ENCODE measurements at places on chromosomes 16 and 17. TPM values are rescaled to one million over a fixed set of nuclear protein-coding genes. Genes with fewer than 3 reads are reported as not detected.

- DNase-seq, result no peak
Measured at GRCh38 chr17:6545291-6545690, 11.1 kb downstream of the PITPNM3 start.

PRDM7 gene
- not detected for total RNA-seq

RUNDC1 gene
- total RNA-seq, result 15.3 TPM

ODAD4 gene
- 4.1 TPM for total RNA-seq

IRX5 gene
- not detected for total RNA-seq

DNA sequence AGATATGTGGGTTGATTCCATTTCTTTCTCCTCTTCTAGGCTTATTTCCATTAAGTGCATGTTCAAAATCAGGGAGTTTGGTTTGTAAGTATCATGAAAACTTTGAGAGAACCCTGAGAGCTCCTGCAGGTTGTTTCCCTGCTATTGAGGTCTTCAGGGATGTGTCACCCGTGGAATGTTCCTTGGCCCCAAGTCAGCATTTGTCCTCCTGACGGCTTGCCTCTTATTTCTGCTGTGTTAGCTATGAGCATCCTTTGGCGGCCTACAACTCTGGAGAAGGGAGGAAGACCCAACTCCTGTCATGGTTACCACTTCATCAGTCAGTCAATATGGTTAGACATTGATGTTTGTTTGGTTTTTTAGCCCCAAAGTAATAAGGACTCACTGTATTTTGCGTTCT, 180.8 kb downstream of the FTO start:
- no peak for DNase-seq

CAPN15 gene
- total RNA-seq, result 82.7 TPM

GRCh38 chr16:29807426-29808218, 1.3 kb downstream of the MAZ start:
- peak; percentile 89 for DNase-seq

CDH3 gene
- total RNA-seq, result 0.78 TPM

GRCh38 chr16:12673466-12673865, 130.2 kb downstream of the CPPED1 start:
- no peak for DNase-seq

AOC2 gene
- total RNA-seq, result 3.0 TPM

GRCh38 chr17:40303009-40303657, 5.8 kb upstream of the RARA start:
- DNase-seq, result peak; percentile 70

GPR142 gene
- total RNA-seq, result not detected

Measured in naive thymus-derived CD4-positive, alpha-beta T cell (primary cell).